ENCODE measurements at places on chromosomes 7 and 10.

DNA sequence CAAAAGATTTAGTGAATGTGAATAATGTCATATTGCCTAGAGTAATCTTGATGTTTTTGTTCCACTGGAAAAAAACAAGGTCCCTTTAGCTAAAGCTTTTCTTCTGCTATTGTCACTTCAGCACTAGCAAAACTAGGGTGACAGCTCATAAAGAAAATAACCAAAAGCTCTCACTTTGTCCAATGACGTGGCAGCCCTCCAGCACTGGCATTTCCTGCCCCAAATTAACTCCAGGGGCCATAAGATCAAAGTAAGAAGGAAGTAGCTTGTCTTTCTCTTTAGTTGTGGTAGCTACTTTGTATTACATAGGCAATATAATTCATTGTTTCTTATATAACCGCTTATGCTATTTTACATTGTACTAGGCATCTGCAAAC is 47.3 kb downstream of the LRRN3 start:
- peak; percentile 50 for DNase-seq

DNA sequence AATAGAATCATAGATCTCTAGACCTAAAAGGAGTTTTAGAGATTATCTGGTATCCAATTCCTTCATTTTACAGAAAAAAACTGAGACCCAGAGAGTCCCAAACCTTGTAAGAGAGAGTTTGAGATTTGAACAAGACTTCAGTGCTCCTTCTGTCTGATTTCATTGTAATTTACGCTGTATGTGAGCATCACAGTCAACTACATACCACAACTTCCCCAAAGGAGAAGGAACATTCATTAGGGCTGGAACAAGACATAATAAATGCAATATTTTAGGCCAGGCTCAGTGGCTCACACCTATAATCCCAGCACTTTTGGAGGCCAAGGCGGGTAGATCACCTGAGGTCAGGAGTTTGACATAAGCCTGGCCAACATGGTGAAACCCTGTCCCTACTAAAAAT is 17.3 kb upstream of the PRKAR2B start:
- no peak for DNase-seq

DNA sequence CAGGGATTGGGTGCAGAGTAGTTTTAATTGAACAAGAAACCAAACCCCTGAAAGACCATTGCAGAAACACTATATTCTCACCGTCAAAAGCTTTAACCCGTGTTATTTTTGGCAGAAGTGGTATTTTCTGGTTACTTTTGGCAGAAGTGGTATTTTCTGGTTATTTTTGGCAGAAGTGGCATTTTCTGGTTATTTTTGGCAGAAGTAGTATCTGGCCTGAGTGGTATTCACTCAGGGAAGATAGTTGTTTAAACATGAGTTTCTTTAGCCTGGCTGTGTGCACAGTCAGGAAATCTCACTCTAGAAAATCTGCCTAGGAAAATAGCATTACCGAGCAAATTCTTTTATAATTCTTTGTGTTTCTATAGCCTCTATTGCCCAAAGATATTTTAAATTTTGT is 322.7 kb downstream of the GFRA1 start:
- DNase-seq: no peak

GRCh38 chr10:121260377-121260776 is 337.9 kb downstream of the FGFR2 start:
- DNase-seq: no peak

DNA sequence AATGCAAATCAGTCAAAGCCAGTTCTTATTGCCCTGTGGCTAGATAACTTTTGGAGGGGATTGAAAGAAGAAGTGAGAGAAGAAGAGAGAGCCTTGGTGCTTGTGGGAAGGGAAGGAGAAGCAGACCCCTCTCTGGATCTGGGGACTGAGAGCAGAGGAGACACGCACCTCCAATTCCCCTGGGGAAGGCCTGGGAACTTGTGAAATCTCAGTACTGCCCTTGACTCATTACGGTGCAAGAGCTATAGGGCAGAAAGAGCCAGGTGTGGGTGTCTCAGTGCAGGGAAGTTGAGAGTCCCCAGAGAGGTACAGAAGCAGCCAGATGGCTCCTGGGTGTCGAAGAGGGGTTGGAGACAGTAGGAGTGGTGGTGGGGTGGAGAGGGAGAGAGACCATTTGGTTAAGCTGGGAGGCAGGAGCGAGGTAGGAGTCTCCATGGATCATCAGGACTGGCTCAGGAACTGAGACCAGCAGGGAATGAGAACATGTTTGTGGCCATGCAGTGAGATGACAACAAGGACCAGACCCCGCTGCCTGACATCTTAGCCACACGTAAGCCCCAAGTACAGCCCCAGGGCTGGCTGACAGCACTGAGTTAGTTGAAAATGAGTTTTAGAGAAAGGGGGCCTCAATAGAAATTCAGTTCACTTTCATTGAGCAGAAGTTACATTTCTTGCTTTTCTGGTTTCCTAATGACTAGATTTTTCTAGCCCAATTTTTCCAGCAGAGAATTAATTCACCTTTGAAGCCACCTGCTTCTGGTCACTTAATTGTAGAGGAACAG is 238.2 kb downstream of the BUB3 start:
- no peak for DNase-seq

DNA sequence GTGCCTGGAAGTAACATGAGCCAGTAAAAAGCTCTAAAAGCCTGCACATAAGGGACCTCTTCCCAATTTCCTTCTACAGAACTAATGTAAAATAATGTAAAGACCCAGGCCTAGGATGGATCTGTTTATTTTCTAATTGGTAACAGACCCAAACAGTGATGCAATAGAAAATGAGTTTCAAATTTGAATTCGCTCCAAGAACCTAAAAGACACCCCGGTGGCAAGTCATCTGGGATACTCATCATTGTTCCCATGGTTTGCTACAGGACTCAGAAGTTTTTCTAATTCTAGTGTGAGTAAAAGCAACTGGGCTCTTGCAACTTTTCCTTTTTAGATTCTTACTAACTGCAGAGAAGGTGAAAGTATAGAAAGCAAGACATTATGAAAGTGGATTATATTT is 271.3 kb upstream of the CACNA2D1 start:
- no peak for DNase-seq

GRCh38 chr10:94777886-94778458 is 15.5 kb downstream of the CYP2C19 start:
- no peak for DNase-seq

DNA sequence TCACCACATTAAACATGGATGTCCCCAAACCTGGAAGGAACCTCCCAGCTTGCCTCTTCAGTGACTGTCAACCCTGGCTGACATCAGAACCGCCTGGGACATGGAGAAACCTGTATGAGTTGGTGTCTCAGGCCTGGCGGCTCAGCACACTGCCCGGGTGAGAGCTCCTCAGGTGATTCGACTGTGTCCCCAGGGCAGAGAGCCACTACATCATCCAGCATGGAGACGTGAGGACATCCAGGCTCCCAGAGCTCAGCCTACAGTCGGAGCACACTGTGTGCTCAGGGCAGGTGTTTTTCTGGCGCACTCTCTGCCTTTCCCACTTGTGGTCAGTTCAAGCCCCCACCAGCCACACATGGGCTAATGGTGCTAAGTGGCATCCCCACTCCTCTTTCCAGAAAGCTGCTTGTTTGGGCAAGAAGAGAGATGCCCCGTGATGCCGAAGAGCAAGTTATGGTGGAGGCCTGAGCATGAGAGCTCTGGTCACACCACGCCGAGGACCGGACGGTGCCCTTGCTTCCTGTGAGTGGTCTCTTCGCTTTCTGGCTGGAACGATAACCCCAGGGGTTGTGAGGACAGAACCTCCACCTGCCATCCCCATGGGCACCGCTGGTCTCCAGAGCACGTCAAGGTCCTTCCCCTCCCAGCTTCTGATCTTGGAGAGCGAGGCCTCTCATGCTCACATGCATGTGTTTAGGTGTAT is 38.5 kb downstream of the AMZ1 start:
- DNase-seq: no peak

- no peak for DNase-seq
Observed at GRCh38 chr7:157660971-157661610, 324.3 kb downstream of the DNAJB6 start.

DNA sequence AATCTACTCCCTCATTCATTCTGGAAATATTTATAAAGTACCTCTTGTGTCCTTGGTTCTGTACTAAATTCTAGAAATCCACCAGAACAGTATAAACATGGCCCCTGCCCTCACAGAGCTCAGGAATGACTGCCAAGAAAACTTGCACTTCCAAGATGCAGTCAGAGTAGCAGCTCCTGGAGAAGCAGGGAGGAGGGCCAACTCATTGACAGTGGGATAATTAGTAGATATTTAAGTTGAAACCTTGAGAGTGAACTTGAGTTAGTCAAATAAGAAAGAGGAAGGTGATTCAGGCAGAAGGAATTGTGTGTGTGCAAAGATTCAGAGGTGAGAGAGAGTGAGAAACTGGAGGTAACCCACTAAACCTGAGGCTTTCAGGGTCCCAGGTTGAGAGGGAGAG is 182.2 kb upstream of the INHBA start:
- DNase-seq: no peak

DNA sequence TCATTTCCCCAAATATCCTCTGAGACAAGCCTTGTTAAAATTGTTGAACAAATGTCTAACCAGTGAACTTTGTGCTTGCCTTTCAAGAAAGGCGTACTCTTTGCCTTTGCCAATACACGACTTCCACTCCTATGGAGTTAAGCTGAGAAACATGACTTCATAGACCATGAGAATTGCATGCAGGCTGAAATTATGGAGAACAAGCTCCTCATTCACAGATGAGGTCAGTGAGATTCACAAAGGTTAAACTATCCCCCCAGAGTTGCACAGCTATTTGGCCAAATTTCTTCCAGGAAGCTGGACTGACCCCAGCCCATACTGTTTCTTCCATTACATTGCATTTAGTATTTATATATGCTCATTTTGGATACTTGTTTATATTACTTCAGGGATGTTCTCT is 221.4 kb upstream of the SEMA3C start:
- no peak for DNase-seq

- no peak for DNase-seq
Observed at GRCh38 chr10:92121686-92122492, 169.0 kb downstream of the CPEB3 start.

DNA sequence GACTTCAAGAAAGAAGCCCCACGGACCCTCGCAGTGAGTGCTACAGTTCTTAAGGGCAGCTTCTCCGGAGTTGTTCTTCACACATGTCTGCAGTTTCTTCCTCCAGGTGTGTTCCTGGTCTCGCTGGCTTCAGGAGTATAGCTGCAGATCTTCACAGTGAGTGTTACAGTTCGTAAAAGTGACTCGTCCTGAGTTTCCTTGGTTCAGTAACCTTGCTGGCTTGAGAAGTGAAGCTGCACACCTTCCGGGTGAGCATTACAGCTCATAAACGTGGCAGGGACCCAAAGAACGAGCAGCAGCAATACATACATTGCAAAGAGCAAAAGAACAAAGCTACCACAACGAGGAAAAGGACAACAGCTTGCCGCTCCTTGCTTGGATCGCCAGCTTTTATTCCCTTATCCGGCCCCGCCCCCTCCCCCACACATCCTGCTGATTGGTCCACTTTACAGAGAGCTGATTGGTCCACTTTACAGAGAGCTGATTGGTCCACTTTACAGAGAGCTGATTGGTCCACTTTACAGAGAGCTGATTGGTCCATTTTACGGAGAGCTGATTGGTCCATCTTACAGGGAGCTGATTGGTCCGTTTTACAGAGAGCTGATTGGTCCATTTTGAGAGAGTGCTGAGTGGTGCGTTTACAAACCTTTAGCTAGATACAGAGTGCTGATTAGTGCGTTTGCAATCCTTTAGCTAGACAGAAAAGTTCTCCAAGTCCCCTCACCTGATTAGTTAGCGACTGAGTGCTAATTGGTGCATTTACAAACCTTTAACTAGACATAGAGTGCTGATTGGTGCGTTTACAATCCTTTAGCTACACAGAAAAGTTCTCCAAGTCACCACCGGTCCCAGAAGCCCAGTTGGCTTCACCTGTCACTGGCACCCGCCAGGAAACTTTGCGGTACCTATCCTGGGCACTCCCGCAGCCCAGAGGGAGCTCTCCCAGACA is 165.3 kb downstream of the AGMO start:
- DNase-seq: no peak

- DNase-seq: no peak
Observed at GRCh38 chr10:69160809-69161241, 19.2 kb upstream of the SUPV3L1 start.

DNA sequence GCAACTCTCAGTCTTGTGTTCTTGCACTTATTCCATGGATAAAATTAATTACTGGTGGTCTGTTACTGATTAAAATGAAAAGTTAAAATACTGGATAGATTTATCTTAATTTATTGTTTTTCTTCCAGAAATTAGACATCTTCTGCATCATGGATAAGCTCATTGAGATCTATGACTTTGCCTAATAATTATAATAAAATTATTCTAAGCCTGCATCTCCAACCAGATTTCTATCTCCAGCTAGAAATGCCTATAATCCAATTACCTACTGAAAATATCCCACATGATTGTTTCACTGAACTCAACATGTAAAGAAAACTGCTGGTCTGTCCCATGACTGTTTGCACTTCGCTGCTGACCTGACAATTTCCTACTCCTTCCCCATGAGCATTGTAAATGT is 88.3 kb upstream of the ACBD5 start:
- no peak for DNase-seq

DNA sequence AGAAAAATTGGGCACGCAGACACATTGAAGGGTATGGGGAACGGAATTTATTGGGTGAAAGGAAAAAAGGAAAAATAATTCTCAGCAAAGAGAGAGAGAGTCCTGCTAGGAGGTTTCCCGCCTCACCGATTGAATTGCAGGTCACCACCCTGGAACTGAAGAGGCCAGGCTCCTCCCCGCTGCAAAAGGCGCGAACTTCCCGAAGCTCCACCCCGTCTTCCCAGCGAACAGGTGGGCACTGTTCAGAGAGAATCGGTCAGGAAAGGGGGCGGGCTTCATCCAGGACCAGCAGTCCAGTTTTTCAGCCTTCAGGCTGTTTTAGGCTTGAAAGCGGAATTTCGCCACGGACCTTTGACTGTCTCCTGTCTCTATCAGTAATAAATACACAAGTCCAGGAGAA is 27.3 kb upstream of the CADPS2 start:
- DNase-seq: no peak

GRCh38 chr10:56318816-56319215 is 42.2 kb downstream of the ZWINT start:
- no peak for DNase-seq

GRCh38 chr7:13948019-13948801 is 41.3 kb downstream of the ETV1 start:
- no peak for DNase-seq

- DNase-seq: no peak
Observed at GRCh38 chr7:139918480-139918879, 89.4 kb downstream of the TBXAS1 start.

DNA sequence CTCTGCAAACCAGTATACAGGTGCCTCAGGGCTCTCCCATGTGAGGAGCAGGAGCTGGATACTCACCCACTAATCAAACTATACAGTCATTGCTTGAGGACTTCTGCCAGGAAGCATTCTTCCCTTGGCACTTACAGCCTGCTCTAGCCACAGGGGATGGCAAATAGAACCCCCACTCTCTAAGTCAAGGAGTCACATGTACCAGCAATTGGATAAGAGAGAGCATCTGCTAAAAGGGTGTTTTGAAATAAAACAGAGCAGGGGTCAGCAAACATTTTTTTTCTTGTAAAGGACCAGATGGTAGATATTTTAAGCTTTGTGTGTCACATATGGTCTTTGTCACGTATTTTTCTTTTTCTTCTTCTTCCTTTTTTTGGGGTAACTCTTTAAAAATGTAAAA is 865.2 kb upstream of the GHITM start:
- DNase-seq: no peak

All from CD4-positive, alpha-beta T cell treated with Interleukin-4 for 1 hour (primary cell).